ENCODE measurements at places on chromosomes 7 and 10.

DNA sequence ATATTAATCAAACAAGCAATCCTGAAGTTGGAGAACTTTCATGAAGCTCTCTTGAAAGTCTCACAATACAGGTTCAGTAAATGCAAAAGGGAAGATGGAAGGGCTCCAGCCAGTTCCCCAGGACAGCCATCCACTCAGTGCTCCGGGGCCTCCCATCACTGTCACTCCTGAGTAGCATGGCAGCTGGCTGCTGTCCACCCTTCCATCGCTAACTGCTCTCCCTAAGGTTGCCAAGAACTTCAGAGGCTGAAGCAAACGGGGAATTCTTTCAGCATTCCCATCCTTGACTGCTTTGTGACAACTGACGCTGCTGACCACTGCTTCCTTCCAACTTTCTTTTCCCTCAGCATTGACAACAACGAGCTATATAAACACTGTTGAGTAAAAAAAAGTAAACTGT, 69.1 kb downstream of the VPS41 start:
- peak; percentile 75 for DNase-seq

GRCh38 chr7:19560111-19560883, 148.5 kb downstream of the POLR1F start:
- DNase-seq, result no peak

- peak; percentile 61 for DNase-seq
Measured at GRCh38 chr7:5694912-5695726, 86.3 kb downstream of the RNF216 start.

- peak; percentile 6 for DNase-seq
Measured at GRCh38 chr10:122206471-122207065, 64.5 kb upstream of the BTBD16 start.

GRCh38 chr10:63677001-63677400, 155.8 kb downstream of the REEP3 start:
- DNase-seq, result no peak

GRCh38 chr10:74973741-74974392, 137.6 kb upstream of the SAMD8 start:
- DNase-seq, result no peak

- DNase-seq, result no peak
Measured at GRCh38 chr10:24350070-24350921, 141.4 kb downstream of the KIAA1217 start.

DNA sequence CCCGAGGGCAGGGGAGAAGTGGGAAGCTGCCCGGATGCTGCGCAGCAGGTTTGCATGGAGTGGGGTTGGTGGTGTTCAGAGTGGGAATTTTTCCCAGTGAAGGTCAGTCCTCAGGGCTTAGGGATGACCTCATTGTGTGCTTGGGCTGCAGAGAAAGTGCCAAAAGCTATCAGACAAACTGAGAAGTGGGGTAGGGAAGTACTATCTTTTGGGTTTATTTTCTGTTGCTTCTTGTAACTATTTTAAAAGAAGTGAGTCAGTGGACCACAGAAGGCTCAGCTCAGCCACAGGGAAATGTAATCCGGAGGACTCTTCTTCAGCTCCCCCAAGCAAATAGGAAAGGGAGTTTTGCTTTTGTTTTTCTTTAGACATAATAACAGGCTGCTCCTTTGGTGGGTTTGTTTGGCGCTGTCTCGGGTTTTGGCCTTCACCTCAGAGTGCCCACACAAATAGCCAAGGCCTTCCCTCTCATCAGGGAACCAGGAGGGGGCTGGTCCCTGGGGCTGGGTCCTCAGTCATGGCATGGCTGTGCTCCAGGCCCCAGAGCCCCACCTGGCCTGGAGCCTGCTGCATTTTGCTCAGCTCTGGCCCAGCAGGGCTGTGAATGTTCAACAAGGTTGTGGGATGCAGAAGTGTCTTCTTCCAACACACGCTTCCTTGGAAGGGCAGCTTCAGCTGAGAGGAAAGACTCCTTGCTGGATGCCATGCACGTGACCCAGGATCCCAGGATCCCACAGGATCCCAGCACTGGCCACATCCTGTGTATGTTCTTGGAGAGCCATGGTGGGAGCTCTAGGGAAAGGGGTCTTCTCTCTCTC, 5.4 kb upstream of the FAM170B start:
- no peak for DNase-seq

GRCh38 chr10:120480065-120480600, 23.1 kb downstream of the PLPP4 start:
- no peak for DNase-seq

- no peak for DNase-seq
Measured at GRCh38 chr7:124718032-124718766, 47.4 kb downstream of the GPR37 start.

GRCh38 chr10:108817584-108817983, 1105.7 kb downstream of the XPNPEP1 start:
- no peak for DNase-seq

DNA sequence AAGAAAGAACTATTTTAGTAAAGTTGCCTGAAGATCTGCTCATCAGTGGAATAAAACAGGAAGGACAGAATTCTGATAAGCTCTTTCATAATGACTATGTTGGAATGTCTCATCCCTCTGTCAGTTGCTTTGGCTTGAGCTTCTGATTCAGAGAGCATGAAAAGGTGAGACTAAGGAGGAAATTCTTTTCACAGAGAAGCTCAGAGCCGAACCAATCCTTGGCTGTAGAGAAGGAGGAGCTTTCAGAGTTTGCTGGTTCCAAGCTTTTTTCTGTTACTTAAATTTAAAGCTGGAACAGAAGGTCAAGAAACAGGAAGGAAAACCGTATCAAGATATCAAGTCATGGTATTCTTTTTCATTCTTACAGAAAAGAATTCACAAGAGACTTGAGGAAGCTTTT, 24.0 kb downstream of the GSTO2 start:
- DNase-seq, result no peak

DNA sequence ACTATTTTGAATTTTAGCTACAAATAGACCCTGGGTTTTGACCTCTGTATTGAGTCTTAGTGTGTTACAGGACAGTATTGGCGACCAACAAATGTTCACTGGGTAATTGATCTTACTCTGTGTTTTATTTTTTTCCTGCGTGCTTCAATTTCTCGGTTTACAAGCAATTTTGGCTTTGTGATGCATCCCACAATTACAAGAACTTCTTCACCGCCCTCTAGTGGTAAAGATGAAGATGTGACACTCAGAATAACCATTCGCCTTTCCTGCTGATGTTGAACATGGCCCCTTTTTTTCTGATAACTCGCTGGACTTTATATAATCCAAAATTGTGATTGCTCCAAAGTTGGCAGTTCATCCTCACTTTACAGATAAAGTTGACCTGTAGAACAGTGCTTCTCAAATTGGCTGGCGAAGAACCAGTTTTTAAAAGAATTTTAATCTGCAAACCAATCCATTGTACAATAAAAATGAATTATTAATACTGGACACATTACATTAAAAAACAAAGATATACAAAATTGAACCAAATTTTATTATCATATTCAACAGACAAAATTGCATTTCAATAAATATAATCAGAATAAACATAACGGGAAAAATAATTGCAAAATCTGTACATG, 20.2 kb upstream of the SMC3 start:
- DNase-seq, result no peak

GRCh38 chr7:96017877-96018276, 245.5 kb downstream of the DYNC1I1 start:
- no peak for DNase-seq

DNA sequence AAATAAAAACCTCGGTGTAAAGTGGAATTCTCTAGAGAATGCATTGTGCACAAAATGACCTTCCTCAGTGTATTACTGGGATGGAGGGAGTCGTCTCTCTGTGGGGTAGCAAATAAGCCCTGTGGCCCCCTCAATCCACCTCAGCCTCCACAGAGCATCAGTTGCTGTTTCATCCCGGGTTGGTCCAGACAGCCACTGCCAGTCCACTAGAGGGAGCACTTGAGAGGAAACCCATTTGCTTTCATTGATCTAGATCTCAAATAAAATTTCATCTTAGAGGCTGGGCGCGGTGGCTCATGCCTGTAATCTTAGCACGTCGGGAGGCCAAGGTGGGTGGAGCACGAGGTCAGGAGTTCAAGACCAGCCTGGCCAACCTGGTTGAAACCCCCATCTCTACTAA, 1128.7 kb downstream of the CNTNAP2 start:
- no peak for DNase-seq

GRCh38 chr10:124943301-124944092, 1.6 kb downstream of the ZRANB1 start:
- no peak for DNase-seq

GRCh38 chr7:80207501-80207900, 72.9 kb downstream of the GNAI1 start:
- no peak for DNase-seq

GRCh38 chr7:28156401-28156800, 24.2 kb downstream of the JAZF1 start:
- no peak for DNase-seq

GRCh38 chr10:3935141-3935540, 150.1 kb upstream of the KLF6 start:
- no peak for DNase-seq

- DNase-seq, result peak; percentile 97
Measured at GRCh38 chr10:72319416-72320254, 35.1 kb downstream of the DNAJB12 start.

DNA sequence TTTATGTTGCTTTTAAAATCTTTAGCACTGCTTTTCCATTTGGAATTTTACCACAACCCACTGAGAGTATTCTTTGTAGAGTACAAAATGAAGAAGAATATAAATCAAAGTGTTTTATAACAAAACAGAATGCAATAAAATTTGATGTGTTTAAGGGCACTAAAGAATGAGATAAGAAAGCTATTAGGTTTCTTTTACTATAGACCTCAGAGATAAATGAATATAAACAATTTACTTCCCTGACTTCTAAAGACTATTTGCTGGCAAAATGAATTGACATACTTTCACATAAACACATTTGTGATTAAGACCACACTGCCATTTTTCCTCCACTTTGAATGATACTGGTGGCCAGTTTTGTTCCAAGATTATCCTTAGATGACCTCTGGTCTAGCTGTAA, 124.5 kb downstream of the ITGA8 start:
- no peak for DNase-seq

GRCh38 chr10:15877836-15878576, 17.7 kb upstream of the MINDY3 start:
- DNase-seq, result no peak

- DNase-seq, result no peak
Measured at GRCh38 chr7:134945691-134946090, 40.6 kb upstream of the AGBL3 start.

- DNase-seq, result no peak
Measured at GRCh38 chr7:52320610-52321009, 714.8 kb upstream of the POM121L12 start.

DNA sequence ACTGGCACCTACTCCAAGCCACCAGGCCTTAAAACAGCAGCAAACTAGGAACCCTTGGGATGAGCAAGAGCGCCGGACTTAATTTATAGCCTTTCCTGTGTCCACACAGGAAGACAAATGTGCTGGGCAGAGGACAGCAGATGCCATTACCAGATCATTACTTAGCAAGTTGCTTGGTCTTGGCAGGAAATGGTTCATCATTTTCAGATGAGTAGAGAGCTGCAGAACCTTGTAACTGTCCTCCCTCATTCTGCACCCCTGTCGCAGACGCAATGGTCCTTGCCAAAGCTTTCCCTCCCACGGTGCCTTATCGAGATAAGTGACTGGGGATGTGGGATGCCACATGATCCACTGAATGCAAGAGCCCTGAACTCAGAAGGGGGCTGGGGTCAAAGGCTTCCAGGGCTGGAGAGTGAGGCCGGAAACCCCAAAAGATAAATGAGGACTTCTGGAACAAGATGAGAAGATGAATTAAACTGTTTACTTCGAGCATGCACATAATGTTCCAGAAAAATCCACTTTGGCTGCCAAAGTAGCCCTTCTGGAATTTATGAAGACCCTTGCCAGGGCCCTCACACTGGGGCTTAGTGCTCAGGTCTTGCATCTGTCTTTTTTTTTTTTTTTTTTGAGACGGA, 145.6 kb upstream of the ZNF32 start:
- DNase-seq, result peak; percentile 50

DNA sequence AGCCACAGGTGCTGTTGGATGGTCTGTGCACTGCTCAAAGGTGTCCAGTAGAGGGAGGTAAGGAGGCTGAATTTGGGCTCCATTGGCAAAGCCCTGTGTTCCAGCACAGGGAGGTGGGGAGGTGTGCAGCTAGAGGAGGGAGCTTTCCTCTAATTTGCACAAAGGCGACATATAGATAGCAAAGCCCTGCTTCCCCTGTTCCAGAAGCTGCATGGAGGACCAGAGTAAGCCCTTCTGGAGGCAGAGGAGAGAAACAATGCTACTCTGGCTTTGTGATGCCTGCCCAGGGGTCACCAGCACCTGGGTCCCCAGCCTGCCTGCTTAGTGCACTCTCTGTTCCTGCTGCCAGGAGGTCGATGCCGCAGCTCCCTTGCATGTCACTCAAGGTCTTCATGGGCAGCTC, 3.4 kb upstream of the ARHGAP22 start:
- no peak for DNase-seq

- no peak for DNase-seq
Measured at GRCh38 chr7:133829336-133829897, 297.7 kb upstream of the LRGUK start.

- no peak for DNase-seq
Measured at GRCh38 chr7:155261031-155261985, 36.4 kb upstream of the INSIG1 start.

DNA sequence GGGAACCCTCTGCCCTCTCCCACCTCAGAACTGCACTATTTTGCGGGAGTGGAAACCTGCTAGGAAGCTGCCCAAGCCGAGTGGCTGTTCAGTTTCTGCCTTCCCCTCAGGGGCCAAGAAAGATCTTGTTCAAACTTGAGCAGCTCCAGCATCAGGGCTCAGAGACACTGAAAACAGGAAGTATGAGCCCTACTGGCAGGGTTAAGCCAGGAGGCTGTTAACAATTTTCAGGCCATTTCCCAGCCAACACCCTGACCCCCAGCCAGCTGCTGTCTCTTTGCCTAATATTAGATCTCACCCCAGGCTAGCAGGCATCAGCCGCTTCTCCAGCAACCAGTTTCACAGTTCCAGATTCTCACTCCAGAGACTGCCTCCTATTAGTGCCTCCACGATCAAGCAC, 9.2 kb downstream of the PLAU start:
- peak; percentile 76 for DNase-seq

DNA sequence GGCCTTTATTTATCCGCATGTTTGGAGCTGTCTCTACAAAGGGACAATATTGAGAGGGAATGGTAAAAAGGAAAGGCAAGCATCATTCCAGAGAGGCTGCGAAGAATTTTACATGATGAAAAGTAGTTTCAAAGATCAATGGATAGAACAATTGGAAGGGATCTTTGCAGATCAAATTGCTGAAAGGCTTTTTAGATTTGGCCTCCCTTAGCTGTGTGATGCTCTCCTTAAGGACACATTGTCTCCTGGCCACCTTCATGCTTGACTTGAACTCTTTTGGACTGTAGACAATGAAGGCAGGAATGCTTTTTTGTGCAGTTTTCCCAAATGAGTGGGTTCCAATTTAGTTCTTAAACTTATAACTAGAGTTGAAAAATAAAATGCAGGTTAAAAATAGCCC, 344.7 kb downstream of the ARL4A start:
- DNase-seq, result no peak

DNA sequence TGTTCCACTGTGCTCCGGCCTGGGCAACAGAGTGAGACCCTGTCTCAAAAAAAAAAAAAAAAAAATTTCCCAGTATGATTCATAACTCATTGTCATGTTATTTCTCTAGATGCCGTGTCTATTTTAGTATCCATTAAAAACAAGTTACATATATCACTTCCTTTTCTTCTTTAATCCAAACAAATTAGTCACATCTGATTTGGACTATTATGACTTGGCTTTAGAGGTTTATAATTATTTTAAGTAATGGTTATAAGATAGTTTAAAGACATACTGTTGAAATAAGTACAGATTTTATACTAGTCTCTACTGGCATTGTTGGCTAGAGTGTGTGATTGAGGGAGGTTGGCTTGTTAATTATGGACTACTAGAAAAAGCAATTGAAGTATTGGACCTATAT, 53.3 kb downstream of the ZMYND11 start:
- no peak for DNase-seq

Measured in Right ventricle myocardium superior (tissue), 1 donor.